Fibroblast of the aortic adventitia (primary cell): ENCODE measurements at places on chromosomes 13 and 19. TPM values are rescaled to one million over a fixed set of nuclear protein-coding genes. Genes with fewer than 3 reads are reported as not detected.

DNA sequence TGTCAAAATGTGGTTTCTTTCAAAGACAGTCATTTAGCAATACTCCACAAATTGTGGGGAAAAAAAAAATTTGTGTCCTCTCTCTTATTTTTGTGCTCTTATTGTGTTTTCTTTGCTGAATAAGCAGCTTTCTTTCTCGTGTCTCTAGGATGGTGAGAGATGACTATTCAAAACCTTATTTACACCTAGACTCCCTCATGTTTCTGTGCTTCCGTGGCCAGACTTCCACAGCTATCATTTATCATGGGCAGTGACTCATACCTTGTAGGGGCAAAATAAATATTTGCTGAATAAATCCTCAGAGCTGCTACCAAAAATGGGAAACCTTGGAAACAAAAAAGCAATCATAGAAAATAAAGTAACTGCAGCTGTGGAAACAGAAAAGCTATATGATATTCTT lies 204.9 kb upstream of the MIR17HG start:
- DNase-seq, result no peak

- no peak for DNase-seq
Observed at GRCh38 chr19:48397263-48398101, 4.0 kb downstream of the GRIN2D start.

DNA sequence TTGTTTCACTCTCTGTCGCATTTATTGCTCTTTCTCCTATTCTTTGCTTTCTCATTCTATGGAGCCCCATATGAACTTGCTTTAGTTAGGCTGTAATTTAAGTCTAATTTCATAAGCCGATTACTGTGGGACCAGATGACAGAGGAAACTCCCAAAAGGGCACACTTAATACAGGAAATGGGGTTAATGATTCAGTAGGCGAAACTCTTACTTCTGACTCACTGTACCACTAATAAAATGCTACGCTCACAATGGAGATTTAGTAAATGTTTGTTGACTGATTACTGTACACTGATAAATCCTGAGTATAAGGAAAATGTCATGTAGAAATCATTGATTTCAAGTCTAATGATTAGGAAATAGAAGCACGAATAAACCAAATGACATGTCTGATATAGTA lies 276.4 kb downstream of the KLF5 start:
- peak; percentile 20 for DNase-seq

DNA sequence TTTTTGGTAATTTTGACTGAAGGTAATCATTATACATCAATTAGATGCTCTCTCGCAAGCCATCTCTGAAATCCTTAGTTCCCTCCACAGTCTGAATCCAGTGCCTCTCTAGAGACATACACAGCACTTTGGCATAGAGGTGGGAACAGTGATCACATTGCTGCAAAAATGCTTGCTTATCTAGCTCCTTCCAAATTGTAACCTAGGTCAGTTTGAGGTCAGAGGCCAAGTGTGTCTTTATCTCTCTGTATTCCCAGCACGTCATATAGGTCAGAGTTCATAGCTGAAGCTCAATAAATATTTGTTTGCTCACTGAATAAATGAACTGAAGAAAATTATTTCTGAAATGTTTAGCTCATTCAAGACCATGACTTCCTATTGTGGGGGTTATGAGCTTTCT lies 462.5 kb downstream of the DIAPH3 start:
- DNase-seq, result no peak

DNA sequence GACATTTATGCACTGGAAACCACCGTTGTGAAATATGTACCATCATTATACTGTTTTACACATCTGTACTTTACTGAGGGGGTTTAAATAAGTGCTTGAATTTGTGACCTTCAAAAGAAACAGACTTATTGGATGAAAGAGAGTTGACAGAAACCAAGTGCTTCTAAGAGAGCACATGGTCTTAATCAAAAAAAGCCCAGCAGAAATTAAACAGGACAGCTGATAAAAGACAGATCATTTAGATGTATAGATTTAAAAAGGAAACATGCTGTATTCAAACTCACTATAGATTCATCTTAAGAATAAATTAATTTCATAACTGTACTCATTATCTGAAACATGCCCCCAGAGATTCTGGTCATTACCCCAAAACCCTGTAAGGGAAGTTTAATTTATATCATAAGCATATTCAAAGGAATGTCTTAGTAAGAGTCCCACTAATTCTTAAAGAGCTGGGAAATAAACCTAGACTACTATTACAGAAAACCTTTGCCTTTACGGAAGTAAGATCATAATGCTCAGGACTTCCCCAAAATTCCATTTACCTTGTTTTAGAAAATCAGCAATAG lies 421.8 kb downstream of the DCT start:
- DNase-seq, result no peak

DNA sequence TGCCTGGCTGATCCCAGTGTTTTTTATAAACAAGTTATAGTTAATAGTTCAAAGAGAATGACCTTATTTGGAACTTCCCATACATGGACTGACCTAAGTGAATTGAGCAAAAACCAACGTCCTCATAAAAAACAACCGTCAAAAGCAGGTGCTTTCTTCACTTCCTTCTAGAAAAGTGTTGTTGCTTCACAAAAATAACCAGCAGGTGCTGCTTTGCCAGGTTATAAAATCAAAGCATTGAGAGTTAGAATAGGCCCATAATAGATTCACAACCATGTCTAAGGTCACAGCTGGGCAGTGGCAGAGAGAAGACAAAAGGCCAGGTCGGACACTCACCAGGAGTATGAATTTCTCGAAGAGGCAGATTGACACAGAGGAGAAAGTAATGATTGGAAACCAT lies 9.5 kb downstream of the RUBCNL start:
- DNase-seq, result no peak

DNA sequence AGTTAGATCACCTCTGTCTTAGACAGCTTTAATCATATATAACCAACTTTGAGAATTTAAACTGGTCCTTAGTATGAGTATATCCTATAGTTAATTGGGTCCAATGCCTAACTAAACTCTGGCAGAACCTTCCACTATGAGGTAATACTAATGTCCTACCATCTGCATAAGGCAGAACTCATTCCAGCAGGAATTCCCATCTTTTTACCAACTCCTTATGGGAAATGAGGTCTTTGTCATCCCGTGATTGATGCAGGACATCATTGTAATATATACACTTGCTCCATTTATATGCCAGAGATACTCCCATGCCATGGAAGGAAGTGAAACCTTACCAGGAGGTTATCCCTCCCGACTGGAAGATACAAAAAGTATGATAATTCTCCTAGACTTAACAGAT lies 2.8 kb downstream of the KCTD4 start:
- DNase-seq, result no peak

- DNase-seq, result no peak
Observed at GRCh38 chr19:4800591-4801081, 9.1 kb downstream of the FEM1A start.

DNA sequence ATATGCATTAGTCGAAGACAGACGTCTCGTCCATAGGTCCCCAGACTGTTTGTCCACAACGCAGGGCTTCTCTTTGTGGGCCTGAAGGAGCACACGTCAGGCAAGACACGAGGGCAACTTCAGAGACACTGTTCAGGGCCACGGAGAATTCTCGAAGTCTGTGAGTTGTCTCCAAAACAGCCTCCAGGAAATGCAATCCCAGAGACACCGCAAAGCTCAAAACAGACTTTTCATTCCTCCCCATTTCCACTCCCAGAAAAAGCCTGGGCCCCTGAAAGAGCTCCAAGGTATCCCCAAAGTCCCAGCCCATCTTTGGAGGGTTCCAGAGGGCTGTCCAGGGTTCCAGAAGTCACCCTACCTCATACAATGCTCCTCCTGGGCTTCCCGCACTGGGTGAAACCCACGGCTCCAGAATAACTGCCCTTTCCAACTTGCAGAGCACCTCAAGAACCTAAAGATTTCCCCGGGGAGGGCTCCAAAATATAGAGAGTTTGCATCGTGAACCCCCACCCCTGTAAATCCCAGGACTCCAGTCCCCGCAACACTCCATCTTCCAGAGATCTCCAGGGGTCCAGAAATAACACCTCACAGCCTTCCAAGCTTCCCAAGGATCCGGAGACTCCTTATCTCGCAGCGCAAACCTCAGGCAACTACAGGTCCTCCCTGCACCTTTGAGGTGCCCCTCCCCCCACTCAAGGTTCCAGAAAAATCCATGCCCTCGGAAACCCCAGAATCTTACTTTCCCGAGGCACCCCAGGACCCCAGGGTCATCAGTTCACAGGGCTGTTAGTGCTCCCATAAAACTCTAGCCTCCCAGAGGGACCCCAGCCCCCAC lies 687 bp upstream of the FTL start:
- peak; percentile 72 for DNase-seq

DNA sequence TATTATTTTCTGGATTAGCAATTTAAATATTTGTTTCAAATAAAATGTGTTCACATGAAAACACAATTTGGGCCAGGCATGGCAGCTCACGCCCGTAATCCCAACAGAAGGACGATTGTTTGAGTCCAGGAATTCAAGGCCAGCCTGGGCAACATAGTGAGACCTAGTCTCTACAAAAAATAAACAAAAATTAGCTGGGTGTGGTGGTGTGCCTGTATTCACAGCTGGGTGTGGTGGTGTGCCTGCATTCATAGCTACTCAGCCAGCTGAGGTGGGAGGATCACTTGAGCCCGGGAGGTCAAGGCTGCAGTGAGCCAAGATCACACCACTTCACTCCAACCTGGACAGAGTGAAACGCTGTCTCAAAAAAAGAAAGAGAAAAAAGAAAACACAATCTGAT lies 46.4 kb downstream of the KPNA3 start:
- DNase-seq, result no peak

- peak; percentile 40 for DNase-seq
Observed at GRCh38 chr13:73138276-73138637, 79.5 kb downstream of the KLF5 start.

GRCh38 chr13:33322543-33322809 lies 36.9 kb upstream of the STARD13 start:
- peak; percentile 92 for DNase-seq

AP1M2 gene
- not detected in 2 replicates for total RNA-seq

TRPC4 gene
- 1.2 and 5.5 TPM in 2 replicates for total RNA-seq

CDC37 gene
- total RNA-seq, result 60.5 and 151 TPM in 2 replicates

BCKDHA gene
- 3.5 and 15.3 TPM in 2 replicates for total RNA-seq
